NCI-H2081 treated with DMSO at 0.1 percent for 48 hours (cell line): ENCODE measurements at places on chromosomes 7 and 10.

DNA sequence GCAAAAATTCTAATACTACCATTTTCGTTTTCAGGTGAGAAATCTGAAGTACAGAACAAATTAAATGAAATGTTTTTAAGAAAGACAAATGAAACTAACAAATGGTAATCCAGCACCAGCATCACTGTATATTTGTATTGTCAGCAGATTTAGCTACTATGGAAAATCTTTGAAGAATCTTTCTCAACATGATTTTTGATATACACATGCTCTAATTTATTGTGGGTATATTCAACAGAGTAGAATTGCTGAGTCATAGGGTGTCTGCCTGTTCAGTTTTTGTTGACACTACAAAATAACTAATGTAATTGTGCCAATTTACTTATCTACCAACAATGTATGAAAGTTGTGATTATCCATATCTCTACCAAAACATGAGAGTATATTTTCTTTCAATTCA is 437.6 kb downstream of the PCDH15 start:
- no peak for DNase-seq

DNA sequence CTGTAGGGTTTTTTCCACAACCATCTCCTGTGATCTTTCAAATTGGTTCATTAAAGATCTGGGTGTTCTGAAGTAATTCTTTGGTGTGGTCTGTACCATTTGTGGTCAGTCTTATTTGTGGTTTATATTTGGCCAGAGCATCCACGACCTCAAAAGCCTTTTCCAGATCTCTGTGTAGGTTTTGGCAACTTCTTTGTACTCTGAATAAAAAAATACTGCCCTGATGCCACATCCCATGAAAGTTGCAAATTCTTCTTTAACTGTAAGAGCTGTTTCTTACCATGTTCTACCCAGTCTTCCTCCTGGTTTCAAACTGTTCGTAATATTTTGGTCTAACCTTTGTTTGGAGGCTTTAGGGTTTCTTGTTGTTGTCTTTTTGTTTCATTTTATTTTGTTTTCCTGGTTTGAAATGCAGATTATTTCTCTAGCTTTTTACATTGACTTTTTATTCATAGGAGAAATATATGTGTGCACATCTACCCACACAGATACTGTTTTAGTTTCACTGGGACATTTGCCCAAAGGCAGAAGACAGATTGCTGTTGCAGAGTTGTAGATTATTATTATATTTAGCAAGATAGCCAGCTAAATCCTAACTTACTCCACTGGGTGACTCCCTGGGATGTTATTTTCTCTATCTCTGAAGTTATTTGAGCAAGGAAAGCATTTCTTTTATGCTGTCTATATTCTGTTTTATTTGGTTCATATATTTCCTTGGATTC is 123.2 kb upstream of the SAMD8 start:
- no peak for DNase-seq

DNA sequence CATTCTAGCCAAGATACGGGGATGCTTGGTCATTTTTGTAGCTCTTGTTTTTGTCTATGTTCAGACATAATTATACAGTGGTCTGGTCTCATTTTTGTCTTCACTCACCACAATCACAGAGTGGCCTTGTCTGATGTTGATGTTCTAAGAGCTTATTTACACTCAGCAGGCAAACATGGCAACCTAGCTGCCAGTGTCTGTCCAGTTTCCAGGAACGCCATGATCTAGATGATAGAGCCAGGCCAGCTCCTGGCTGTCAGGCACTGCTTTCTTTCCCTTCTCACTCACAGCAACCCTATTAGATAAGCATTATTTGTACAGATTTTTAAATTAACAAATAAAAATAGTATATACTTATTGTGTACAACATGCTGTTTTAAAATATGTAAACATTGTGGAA is 98.6 kb upstream of the PHF14 start:
- no peak for DNase-seq

DNA sequence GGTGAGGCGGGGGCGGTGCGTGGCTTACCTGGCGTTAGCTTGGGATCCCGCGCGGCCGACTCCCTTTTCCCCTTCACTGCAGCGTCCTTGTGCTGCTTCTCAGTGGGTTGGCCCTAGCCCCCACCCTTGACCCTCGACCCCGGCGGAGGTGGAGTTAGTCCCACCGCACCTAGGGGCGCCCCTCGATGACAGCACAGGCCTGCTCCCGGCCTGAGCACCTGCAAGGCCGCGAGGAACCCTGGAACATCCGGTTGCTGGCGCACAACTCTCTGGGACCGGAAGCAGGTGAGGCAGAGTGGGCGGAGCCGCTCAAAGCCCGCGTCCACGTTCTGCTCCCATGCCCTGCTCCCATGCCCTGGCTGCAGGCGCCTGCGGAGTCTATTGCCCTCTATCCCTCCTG is 266.9 kb downstream of the USP6NL start:
- no peak for DNase-seq

- peak; percentile 52 for DNase-seq
Observed at GRCh38 chr7:36487756-36488336, 98.2 kb downstream of the ANLN start.

GRCh38 chr7:44694326-44694725 is 54.3 kb upstream of the ZMIZ2 start:
- no peak for DNase-seq

DNA sequence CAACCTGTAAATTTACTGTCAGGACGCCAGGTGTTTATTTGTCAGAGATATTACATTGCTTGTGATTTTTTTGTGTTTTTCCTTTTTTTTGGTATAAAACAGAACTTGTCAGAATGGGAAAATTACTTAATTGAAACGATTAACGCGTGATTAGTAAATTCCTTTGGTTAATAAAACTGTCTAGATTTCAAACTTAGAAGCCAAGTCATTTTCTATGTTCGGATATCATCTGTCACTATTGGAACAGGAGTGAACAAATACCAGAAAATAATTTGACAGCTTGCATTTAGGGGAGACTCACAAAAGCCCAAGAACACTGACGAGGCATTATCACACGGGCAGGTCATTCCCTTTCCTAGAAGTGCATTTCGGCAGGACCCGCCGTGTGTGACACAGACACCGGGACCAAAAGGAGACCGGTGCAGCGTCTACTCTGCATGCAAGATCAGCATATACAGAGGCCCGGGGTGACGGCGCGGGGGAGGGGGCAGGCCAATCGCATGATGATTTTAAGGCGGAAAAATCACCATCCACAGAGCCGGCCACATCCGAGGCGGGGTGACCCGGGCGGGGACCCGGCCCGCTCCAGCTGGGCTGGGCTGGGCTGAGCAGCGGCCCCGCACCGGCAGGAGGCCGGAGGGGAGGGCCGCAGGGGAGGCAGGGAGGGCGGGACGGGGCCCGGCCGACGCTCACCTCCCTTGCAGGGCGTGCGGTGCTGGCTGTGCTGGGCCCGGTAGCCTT is 841 bp downstream of the GLUD1 start:
- DNase-seq, result no peak
